ENCODE measurements at places on chromosomes 2 and 18. TPM values are rescaled to one million over a fixed set of nuclear protein-coding genes. Genes with fewer than 3 reads are reported as not detected.

GRCh38 chr2:86541334-86541733, 21.9 kb downstream of the CHMP3 start:
- no peak for DNase-seq

GRCh38 chr2:12617366-12617765, 99.4 kb upstream of the TRIB2 start:
- DNase-seq, result no peak

Gene PCARE
- total RNA-seq, result not detected

DNA sequence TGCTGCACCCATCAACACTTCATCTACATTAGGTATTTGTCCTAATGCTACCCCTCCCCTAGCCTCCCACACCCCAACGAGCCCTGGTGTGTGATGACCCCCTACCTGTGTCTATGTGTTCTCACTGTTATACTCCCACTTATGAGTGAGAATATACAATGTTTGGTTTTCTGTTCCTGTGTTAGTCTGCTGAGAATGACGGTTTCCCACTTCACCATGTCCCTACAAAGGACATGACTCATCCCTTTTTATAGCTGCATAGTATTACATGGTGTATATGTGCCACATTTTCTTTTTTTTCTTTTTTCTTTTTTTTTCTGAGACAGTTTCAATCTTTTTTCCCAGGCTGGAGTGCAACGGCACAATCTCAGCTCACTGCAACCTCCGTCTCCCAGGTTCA, 284.1 kb upstream of the CYP26B1 start:
- DNase-seq, result no peak

Gene ZNF385B
- not detected for total RNA-seq

Gene TUBA3E
- total RNA-seq, result not detected

Gene IL36B
- total RNA-seq, result not detected

DNA sequence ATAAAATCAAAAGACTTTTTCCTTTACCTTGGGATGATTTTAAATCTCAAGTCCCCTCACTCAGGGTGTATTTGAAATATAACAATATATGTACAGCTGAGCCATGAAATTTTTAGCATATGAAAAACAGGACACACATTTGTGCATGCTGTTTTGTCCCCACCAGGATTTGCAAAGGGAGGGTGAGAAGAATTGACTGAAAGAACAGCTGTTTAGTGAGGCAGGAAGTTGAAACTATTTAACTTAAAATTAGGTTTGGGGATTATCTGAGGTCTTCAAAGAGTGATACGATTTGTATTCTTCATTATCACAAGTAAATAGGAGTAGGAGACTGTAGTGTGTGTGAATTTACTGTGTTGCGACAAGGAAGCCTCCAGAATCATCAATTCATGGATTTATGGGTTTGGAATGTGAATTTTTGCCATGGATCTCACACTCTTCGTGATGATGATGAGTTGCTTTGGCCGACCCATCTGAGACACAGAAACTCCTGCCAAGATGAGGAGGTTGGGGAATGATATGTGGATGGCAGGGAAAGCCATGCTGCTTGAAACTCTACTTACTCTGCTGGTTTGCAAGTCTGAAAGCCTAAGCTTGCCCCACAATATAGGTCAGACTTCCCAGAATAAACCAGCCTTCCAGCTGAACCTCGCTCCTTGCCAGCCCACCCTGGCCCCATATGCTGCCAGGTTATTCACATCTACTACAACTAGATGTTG, 31.0 kb upstream of the SPATS2L start:
- peak; percentile 87 for DNase-seq

- no peak for DNase-seq
These were observed 17.4 kb upstream of the CHAC2 start for GRCh38 chr2:53750041-53750768.

GRCh38 chr18:79332646-79333045, 63.1 kb upstream of the NFATC1 start:
- DNase-seq, result no peak

Gene FBXO15
- total RNA-seq, result not detected

Gene CGREF1
- 11.3 TPM for total RNA-seq

- DNase-seq, result no peak
These were observed 112.3 kb downstream of the GALNT1 start for GRCh38 chr18:35693829-35694228.

Gene SIX3
- total RNA-seq, result not detected

DNA sequence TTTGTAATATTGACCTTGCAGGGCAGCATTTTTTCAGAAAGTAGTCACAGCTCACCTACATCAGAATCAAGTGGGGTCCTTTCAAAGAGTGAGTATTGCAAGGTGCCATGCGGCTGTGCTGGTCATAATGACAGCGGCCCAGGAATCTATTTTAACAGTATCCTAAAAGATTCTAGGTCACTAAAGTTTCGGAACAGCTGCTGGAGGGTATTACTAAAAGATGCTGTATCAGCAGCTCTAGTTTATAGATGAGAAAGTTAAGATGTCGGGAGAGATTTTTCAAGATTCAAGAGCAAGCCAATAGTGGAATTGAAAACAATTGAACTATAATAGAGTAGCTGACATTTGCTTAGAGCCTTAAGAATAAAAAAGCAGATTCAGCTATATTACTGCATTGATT, 336.0 kb downstream of the SLC8A1 start:
- no peak for DNase-seq

Gene POTEE
- total RNA-seq, result not detected

Gene TAF1B
- total RNA-seq, result 70.7 TPM

DNA sequence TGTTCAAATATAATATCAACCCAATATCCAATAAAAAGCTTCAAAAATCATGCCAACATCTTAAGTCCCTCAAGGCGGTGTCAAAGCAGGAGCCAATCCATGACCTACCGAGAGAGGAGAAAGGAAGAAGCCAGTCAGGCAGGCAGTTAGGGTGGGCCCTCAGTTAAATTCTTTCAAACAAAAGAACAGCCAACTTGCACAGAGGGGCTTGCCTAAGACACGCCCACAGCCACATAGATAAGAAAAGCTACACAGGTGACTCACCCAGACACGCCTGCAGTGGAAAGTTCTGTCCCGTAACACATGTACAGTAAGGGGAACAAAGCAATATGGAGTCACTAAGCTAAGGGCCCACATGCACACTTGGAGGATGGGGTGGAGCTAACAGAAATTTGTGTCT, 61.3 kb downstream of the SP110 start:
- DNase-seq, result no peak

- no peak for DNase-seq
These were observed 3.9 kb downstream of the MARCO start for GRCh38 chr2:118945881-118946280.

DNA sequence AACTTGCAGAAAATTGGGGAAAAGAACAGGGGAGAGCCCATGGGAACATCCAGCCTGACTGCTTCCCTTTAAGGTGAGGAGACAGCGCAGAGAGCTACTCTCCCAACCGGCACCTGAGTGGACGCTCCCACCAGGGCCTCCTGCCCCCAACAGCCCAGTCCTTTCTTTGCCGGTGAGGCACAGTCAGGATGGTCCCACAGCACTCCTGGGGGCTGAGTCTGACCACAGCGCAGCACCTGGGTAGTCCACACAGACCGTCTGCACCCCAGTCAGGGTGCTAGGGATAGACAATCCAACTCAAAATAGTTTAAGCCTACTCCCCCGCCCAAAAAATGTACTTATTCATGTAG, 74.5 kb downstream of the MEX3C start:
- DNase-seq, result no peak

DNA sequence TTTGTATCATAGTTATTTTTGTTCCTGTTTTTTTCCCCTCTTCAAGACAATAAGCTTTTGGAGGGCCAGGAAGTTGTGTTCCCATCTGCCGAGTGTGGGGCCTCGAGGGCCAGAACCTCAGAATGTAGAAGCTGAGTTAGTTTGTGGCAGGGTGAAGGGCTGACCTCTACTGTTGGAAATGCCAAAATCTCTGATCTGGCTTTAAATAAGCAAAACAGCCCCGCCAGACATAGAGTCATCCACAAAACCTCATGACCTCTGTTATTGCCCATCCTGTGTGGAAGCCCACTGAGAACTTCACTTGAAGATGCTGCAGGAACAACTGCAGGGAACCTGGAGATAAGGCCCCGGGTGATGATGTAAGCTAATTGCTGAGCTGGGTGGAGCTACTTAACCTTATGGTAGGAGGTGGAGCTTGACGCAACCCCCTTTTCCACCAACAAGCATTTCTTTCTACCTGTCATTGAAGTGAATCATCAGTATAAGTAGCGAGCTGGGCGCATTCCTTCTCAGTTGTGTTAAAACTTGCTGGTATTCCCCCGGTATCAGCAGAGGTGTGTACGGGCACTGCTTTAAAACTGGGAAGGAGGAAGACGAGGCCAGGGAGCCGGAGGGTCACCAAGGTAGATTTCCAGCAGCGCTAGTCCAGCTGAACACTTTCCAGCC, 177.2 kb downstream of the NEDD4L start:
- no peak for DNase-seq

DNA sequence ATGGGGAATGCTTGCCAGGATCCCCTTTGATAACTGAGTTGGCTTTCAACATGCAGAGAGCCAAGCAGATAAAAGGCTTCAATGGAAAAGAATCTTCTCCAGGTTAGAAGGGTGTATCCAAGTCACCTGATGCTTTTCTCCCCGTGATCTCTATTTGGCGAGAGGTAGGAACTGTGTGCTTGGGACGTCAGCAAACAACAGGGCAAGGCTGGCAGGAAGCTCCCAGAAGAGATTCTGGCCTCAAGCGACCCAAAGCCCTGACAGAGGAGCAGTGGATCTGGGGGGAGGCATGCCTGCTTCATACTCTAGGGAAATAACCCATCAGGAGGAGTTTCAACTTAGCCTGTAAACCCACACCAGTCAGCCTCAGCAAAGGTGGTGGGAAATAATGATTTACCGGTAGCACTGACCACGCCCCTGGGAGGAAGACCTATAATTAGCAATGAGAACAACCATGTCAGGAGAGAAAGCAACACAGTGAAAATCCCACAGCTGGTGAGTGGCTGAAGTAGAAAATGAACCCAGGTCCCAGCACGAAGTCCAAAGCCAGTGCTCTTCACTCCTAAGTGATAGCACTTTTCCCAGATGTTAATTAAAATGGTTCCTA, 76.3 kb upstream of the SEC11C start:
- no peak for DNase-seq

- no peak for DNase-seq
These were observed 212.7 kb downstream of the ALPK2 start for GRCh38 chr18:58416014-58416703.

- no peak for DNase-seq
These were observed 102.8 kb upstream of the TTN start for GRCh38 chr2:178910005-178910404.

- no peak for DNase-seq
These were observed 35.8 kb downstream of the ANXA4 start for GRCh38 chr2:69777786-69778105.

Gene PSMA8
- not detected for total RNA-seq

DNA sequence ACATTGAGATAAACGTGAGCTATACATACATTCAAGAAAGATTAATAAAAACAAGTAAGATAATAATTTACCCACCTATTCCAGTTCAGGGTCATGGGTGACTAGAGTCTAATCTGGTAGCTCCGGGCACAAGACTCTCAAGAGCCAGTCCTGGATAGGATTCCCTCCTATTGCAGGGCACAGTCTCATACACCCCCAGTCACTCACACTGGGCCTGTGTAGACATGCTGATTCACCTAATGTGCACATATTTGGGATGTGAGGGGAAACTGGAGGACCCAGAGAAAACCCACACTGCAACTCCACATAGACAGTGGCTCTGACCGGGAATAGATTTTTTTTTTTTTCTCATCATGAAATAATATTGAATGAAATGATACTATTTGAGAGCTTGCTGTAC, 81.5 kb upstream of the THUMPD2 start:
- DNase-seq, result no peak

GRCh38 chr2:205730191-205730590, 47.9 kb downstream of the NRP2 start:
- DNase-seq, result no peak

DNA sequence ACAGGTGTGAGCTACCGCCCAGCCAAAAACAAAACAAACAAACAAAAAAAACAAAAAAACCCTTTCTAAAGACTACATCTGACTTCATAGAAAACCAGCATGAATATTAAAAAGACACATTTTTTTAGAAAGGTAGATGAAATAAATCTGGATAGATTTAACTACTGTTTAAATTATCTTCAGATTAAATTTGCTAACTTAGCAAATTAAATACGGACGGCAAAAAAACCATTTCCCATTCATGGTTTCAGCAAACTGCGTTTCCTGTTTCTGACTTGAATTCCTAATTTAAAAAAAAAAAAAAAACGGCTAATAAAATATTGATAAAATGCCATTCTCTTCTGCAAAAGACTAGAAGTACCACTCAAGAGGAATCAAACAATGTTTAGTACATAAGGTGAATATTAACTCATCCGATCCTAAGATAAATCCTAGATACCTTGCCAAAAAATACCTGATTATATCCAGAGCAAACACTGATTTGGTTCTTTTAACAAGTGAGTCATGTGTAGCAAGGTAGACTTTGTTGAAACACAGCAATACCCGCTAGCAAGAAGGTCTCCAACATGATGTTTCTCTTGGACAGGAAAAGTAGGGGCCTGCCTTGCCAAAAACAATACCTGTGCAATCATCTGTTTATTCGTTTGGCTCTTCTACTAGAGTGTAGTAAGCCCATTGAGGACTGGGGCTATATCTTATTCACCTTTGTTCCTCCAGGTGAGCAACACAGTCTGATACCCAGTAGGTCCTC, 96.2 kb downstream of the BARD1 start:
- no peak for DNase-seq

Gene RAB1A
- total RNA-seq, result 93.8 TPM

Gene CTAGE1
- total RNA-seq, result not detected
